H1 (cell line): ENCODE measurements at places on chromosomes 5 and 9. TPM values are rescaled to one million over a fixed set of nuclear protein-coding genes. Genes with fewer than 3 reads are reported as not detected.

Gene CFAP157
- total RNA-seq = not detected in 2 replicates

- DNase-seq = no peak
Observed at GRCh38 chr5:68067291-68067690, 148.3 kb upstream of the PIK3R1 start.

DNA sequence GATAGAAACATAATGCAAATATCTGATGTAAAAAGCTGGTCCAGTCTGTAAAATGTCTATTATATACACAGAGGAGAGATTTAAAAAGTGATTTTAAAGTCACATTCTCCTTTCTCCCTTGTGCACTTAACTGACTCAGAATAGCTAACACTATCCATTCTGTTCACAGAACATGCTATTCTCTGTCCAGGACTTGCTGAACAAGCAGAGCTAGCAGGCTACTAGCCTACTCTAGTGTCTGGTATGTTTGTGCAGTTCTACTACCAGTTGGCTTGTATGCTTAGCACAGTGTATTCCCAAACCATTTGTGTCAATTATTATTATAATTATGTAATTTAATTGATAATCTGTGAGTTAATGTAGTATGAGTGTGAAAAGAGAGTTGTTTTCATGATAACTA is 161.7 kb upstream of the NUDT12 start:
- DNase-seq = no peak

Gene OR13C2
- not detected in 2 replicates for total RNA-seq

- DNase-seq = no peak
Observed at GRCh38 chr9:19492775-19493173, 84.0 kb downstream of the ACER2 start.
